SJCRH30 (cell line): ENCODE measurements at places on chromosomes 7 and 10. TPM values are rescaled to one million over a fixed set of nuclear protein-coding genes. Genes with fewer than 3 reads are reported as not detected.

- H3K27me3 ChIP-seq: peaks cover 43% of the 10 kb centered on the region
- H3K4me1 ChIP-seq: peaks cover 20% of the 10 kb centered on the region
- DNase-seq: peak; percentile 78
- H3K36me3 ChIP-seq: no peaks in the 10 kb centered on the region
- no peak overlapping the region for H3K4me3 ChIP-seq
Measured at GRCh38 chr7:150448789-150449147, 1.7 kb upstream of the GIMAP8 start.

- H3K27me3 ChIP-seq: no peaks in the 10 kb centered on the region
- no peak for DNase-seq
- peak overlapping the region; percentile 100 for H3K27ac ChIP-seq
Measured at GRCh38 chr7:2873146-2873545, 29.0 kb upstream of the GNA12 start.

GRCh38 chr10:73096041-73096448 is 621 bp downstream of the P4HA1 start:
- no peaks in the 10 kb centered on the region for H3K27me3 ChIP-seq
- DNase-seq: peak; percentile 86
- peak overlapping the region; percentile 72 for H3K4me3 ChIP-seq
- H3K4me1 ChIP-seq: no peaks in the 10 kb centered on the region

DNA sequence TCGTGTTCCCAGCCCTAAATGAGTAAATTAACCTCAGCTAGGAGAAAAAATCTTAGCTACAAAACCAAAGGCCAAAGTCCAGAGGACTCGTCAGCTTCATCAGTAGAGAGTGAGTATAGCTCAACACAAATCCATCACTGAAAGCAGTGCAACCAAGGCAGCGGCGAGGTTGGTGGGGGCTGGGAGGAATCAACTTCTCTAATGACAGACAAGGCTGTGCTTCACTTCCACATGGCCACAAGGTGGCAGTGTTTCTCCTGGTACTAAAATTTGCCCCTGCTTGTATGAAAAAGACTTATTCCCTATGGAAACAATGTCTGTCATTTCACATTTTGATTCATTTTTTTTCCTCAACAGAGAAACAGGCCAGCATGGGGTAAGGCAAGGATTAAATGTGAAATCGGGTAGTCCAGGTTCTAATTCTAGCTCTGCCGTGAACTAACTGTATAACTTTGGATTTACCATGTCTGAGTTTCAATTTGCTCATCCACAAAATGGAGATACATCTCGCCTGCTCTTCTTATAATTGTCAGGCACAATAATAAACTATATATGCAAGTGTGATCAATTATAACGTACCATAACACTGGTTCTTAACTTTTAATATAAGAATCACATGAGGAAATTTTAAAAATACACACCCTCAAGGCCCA is 39.3 kb downstream of the FAS start:
- no peaks in the 10 kb centered on the region for H3K27me3 ChIP-seq
- H3K27ac ChIP-seq: no peak overlapping the region
- H3K36me3 ChIP-seq: no peaks in the 10 kb centered on the region
- H3K4me1 ChIP-seq: no peaks in the 10 kb centered on the region

GRCh38 chr10:119849031-119849789 is 23.4 kb downstream of the MCMBP start:
- no peaks in the 10 kb centered on the region for H3K27me3 ChIP-seq
- peak overlapping the region; percentile 72 for H3K27ac ChIP-seq
- H3K4me1 ChIP-seq: peaks cover 22% of the 10 kb centered on the region
- peak; percentile 13 for DNase-seq

The DKK1 gene
- total RNA-seq: 0.38 and 0.56 TPM in 2 replicates

The PLEKHS1 gene
- 6.1 and 7.3 TPM in 2 replicates for total RNA-seq

The PLAC9 gene
- total RNA-seq: 4.7 and 7.2 TPM in 2 replicates

The RNLS gene
- total RNA-seq: not detected in 2 replicates
